ENCODE measurements at places on chromosomes 3 and 15.
A peak's percentile ranks its signal among the peaks of the same experiment; 100 is the strongest.

DNA sequence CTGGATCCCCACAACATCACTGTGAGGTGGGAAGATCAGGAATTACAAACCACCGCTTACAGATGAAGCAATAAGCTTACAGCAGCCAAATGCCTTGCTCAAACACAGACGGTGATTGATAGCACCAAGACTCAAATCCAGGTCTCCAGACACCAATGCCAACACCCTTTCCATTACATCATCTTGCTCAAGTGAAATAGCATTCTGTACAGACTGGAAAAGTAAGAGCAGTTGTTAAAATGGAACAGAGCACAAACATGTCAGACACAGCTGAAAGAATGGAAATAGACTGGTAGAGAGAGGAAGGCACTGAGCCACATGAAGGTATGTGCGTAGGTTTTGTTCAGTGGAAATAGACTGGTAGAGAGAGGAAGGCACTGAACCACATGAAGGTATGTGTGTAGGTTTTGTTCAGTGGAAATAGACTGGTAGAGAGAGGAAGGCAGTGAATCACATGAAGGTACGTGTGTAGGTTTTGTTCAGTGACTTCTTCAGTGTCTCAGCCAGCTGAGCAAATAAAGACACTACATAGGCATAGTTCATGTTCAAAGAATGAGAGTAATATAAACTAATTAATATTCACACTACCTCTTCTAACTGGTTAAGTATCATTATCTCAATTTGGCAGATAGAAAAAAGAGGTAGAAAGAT is 15.6 kb downstream of the CLDN1 start:
- DNase-seq: no peak

DNA sequence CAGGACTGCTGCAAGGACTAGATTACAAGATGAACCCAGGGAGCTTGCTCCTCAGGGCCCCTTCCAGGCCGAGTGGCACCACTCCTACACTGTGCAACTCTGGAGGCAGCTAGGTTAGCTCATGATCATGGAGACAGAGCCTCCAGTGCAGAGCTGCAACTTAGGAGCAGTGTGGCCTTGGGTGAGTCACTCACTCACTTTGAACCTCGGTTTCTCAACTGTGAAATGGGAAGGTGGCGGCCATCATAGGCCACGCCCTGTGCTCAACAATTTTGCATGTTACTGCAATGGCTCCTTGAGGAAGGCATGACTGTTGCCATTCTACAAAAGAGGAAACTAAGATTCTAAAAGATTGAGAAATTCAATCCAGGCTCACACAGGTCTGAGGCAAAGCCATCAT is 11.2 kb upstream of the CXCR6 start:
- no peak for DNase-seq

DNA sequence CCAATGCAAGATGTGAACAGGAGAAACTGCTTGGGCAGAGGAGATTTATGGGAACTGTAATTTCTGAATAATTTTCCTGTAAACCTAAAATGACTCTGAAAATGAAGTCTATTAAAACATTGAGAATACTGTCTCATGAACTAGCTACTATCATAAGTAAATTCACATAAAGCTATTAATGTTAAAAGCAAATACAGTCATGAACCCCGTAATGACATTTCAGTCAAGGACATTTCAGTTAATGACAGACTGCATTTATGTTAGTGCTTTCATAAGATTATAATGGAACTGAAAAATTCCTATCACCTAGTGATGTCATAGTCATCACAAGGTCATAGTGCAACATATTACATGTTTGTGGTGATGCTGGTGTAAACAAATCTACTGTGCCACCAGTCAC is 17.2 kb downstream of the CBLB start:
- DNase-seq: no peak

DNA sequence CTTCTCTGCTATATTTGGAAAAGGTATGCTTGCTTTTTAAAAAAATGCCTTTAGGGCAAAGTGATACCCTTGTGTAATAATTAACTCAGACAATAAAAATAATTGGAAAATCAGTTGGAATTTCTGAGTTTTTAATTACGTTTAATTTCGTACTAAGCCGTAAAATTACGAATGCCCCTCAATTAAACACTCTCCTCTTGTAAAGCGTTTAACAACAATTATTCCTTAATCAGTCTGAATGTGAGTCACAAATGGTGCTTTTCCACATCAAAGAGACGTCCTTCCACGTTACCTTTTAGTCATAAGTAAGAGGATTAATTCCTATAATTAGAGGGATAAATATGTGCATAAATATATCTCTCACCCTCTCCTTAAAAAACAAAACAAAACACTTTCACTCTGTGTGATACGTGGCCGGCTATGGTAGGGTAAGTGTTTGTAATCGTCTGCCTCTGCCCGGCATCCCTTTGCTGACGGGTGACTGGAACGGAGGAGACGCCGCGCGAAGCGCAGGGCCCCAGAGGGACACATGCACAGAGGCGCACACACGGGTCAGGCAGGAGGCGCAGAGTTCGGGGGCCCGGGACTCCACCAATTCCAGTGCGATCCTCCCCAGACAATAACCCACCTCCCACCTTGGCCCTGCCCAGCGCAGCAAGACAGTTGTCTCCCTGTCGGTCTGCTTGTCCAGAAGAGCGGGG is 9.7 kb upstream of the MEIS2 start:
- DNase-seq: no peak

GRCh38 chr3:38555149-38555840 is 59.2 kb downstream of the EXOG start:
- no peak for DNase-seq

DNA sequence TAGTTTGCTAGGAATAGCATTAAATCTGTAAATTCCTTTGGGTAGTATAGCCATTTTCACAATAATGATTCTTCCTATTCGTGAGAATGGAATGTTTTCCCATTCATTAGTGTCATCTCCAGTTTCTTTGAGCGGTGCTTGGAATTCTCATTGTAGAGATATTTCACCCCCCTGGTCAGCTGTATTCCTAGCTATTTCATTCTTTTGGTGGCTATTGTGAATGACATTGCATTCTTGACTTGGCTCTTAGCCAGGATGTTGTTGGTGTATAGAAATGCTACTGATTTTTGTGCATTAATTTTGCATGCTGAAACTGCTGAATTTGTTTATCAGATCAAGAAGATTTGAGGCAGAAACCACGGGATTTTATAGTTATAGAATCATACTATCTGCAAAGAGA is 690.5 kb upstream of the ALCAM start:
- DNase-seq: no peak

DNA sequence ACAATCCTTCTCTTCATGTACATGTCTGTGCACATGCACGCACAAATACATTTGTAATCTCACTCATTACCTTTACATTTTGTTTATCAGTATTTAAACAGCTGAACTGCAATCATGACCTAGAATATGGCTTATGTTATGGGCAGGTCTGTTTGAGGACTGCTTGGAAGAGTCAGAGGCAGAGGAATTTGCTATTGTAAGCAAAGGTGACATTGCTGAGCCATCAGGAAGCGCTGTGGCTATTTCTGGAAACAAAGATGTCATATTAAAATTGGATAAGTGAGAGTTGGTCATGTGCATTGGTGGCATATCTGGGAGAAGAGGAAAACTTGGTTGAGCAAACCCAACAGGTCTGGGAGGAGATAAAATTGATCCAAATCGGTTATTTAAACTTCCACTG is 41.6 kb downstream of the USF3 start:
- no peak for DNase-seq

DNA sequence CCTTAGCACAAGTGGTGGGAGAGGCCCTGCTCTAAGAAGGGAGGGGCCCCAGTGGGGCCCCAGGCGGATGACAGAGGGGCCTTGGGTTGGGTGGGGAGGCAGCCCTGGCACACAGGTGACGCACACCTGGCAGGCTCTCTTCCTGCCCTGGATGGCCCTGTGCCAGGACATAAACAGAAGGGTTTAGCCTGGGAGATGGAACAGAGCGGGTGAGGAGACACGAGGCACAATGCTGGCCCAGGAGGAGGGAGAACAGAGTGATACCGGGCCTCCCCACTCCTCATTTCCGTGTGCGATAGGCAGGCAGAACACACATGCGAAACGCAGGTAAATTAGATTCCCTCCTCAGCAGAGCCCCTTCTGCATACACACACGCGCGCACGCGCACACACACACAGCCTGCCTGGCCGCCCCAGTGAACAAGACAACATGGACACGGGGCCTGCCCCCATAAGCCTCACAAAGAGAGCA is 39.8 kb downstream of the IDH2 start:
- no peak for DNase-seq

DNA sequence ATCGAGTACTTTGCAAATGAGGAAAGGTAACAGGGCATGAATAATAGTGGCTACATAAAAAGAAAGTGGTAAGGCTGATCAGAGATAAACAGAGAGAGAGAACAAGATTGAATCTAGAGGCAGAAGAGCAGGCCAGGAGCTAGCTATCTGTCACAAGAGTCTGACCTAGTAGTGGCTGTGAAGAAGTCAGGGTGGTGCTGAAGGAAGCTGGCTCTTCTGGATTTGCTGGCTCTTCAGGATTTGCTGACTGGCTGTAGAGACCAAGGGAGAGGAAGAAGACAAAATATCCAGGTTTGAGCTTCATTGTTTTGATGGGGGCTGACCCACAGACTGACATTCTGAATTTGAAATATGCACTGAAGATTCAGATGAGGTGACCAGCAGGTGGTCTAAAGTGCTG is 142.3 kb downstream of the SSR3 start:
- DNase-seq: no peak

DNA sequence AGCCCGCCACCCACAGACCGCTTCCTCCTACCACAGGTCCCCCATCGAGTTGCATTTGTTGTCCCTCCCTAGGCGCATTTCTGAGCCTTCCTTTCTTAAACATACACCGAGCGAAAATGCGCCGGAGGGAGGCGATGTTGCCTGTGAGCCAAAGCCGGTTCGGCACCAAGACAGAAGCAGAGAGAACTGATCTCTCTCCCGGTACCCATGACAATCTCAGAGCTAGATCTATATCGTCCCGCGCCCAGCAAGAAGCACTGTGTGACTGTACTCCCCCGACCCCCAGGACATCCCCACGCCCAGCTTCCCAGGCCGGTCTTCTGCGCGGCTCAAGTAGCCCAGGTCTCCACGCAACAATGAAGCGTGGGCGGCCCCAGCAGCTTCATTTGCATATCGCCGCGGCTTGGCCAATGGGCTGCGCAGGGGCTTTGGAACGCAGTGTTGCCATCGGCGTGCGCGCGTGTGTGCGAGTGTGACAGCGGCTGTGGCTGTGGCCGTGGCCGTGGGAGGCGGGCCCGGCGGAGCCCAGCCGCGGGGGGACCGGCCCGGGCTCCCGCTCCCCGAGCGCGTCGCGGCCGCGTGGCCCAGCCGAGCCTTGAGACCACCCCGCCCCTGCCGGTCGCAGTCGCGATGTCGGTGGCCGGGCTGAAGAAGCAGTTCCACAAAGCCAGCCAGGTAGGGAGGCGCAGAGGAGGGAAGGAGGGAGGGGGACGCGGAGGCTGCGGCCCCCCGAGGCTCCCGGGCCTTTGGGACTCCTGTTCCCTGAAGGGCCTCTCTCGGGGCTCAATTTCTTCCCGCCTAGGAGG is at the start of gene SH3GL3:
Gene SH3GL3 (plus strand): TSS at position 438 of the 806 bp plus-strand sequence. CDS start 193 bp downstream, at position 631.
- peak; percentile 45 for DNase-seq
